ENCODE measurements at places on chromosomes 7 and 10. TPM values are rescaled to one million over a fixed set of nuclear protein-coding genes. Genes with fewer than 3 reads are reported as not detected.

The BLVRA gene
- 32.8 TPM for total RNA-seq

The ITIH5 gene
- not detected for total RNA-seq

The HTR5A gene
- total RNA-seq: not detected

The PTTG1IP2 gene
- not detected for total RNA-seq

The HDAC9 gene
- 4.7 TPM for total RNA-seq

The RTKN2 gene
- total RNA-seq: 0.49 TPM

The ICA1 gene
- total RNA-seq: 23.8 TPM

The STOX1 gene
- 0.11 TPM for total RNA-seq

The PNLIPRP3 gene
- not detected for total RNA-seq

The PRTFDC1 gene
- 22.5 TPM for total RNA-seq

The PAPOLB gene
- 0.04 TPM for total RNA-seq

The CUBN gene
- total RNA-seq: 2.0 TPM

The PRSS2 gene
- not detected for total RNA-seq

The CYP2C19 gene
- not detected for total RNA-seq

The TEX47 gene
- not detected for total RNA-seq

The ELFN1 gene
- total RNA-seq: 1.2 TPM

The LRWD1 gene
- total RNA-seq: 27.1 TPM

The TMEM139 gene
- total RNA-seq: not detected

The HIPK2 gene
- 14.3 TPM for total RNA-seq

The LAMTOR4 gene
- 68.4 TPM for total RNA-seq

The HOGA1 gene
- total RNA-seq: 0.18 TPM

The BAIAP2L1 gene
- total RNA-seq: 0.04 TPM

The PCDH15 gene
- not detected for total RNA-seq

The WIPF3 gene
- not detected for total RNA-seq

The PLCE1 gene
- 0.04 TPM for total RNA-seq

The LIPM gene
- total RNA-seq: not detected

The AKR1C3 gene
- 91.7 TPM for total RNA-seq

The ADRA2A gene
- 0.49 TPM for total RNA-seq

The ASZ1 gene
- total RNA-seq: not detected

The DKK1 gene
- 111 TPM for total RNA-seq

The SKIDA1 gene
- 0.46 TPM for total RNA-seq

The PFKP gene
- total RNA-seq: 471 TPM

The THSD7A gene
- 30.5 TPM for total RNA-seq

The PNLIP gene
- not detected for total RNA-seq

The PRF1 gene
- total RNA-seq: not detected

The FEZF1 gene
- not detected for total RNA-seq

The SAP25 gene
- total RNA-seq: not detected

The CHPF2 gene
- 71.3 TPM for total RNA-seq

The HMX2 gene
- not detected for total RNA-seq

The ENO4 gene
- 0.07 TPM for total RNA-seq

The STEAP2 gene
- 2.3 TPM for total RNA-seq

The GLCCI1 gene
- total RNA-seq: 3.0 TPM

The SLC26A3 gene
- total RNA-seq: not detected

The GPR146 gene
- total RNA-seq: 29.8 TPM

The CRPPA gene
- total RNA-seq: 0.86 TPM

The CCL24 gene
- not detected for total RNA-seq

The C7orf57 gene
- total RNA-seq: 0.11 TPM

The GPER1 gene
- 2.0 TPM for total RNA-seq

The MKX gene
- total RNA-seq: not detected

The CCM2 gene
- 81.1 TPM for total RNA-seq
